CD4-positive, CD25-positive, alpha-beta regulatory T cell (primary cell): ENCODE measurements at places on chromosomes 4 and X.

- DNase-seq = no peak
These were observed 52.8 kb upstream of the SRPX start for GRCh38 chrX:38273453-38273852.

DNA sequence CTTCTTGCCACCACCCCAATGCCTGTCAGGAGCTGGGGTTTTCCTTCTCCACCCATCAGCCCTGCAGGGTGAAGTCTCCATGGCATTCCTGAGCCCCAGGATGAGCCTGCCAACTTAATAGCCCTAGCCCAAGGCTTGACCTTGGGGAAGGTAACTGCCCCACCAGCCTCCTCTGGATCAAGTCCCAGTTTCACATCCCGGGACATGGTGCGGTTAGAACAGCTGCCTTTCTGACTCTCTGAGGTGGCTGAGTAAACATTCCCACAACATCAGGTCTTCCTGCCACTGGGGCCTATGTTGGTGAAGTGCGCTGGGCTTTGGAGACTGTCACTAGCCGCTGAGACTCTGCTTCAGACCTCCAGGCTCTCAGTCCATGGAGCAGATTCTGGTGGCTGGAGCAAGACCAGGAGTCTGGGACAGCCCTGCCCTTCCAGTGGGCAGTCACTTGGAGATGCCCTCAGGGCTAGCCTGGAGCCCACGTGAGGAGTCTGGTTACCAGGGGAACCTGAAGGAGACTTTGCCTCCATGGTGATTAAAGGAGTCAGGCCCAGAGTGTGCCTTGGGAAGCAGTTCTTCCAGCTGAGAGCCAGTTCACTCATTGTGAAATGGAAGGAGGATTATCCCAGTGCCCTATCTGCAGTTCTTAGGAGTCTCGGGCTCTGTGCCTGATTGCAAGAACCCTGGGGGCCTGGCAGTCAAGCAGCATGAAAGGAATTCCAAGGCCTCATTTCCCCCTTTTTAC, 56.8 kb downstream of the SMIM20 start:
- no peak for DNase-seq

- no peak for DNase-seq
These were observed 289.3 kb downstream of the BCOR start for GRCh38 chrX:39808471-39808917.

DNA sequence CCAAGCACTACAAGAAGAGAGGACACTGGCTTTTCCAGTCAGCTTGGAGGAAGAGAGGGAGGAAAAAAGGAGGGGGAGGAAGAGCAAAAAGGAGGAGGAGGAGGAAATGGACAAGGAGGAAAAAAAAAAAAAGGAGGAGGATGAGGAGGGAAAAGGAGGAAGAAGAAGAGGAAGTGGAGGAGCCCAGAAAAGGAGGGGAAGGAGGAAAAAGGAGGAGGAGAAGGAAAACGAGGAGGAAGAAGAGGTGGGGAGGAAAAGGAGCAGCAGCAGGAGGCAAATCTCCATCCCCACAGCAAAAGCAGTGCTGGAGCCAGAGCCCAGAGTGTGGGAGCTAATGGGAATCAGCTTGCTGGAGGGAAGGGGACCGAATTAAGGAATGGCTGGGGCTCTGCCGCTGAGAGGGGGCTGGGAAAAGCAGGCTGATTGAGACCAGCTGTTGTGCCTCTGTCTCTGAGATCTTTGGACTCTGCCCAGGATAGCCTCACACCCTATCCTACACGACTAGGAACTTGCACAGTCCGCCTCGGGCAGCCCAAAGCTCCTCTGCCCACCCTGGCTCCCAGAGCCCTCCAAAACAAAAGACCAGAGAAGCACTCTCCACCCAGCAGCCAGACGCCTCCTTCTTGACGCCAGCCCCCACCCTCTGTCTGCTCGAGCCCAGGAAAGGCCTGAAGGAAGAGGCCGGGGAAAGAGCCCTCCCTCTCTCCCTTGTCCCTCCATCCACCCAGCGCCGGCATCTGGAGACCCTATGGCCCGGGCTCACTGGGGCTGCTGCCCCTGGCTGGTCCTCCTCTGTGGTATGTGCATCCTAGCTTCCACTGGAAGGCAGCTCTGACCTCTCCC, at the start of gene XPNPEP2:
TSS of gene XPNPEP2 (plus strand) at position 514 of the 843 bp plus-strand sequence. CDS start at position 749, 235 bp downstream.
- no peak for DNase-seq

DNA sequence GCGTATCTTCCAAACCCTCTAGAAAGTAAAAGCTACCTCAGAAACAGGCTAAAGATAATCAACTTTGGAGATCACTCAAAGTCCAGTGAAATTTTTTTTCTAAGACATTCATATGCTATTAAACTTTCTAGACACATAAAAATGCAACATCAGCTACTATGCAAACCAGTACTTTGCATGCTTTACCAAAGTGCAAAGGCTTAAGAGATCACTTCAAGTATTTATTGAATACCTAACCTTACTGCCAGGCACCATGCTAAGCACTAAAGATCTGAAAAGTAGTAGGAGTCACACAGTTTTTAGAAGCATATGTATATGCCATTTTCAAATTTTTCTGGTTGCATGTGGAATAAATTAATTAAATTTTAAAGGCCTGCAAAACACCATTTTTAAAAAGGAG, 115.8 kb downstream of the THOC2 start:
- DNase-seq = no peak

DNA sequence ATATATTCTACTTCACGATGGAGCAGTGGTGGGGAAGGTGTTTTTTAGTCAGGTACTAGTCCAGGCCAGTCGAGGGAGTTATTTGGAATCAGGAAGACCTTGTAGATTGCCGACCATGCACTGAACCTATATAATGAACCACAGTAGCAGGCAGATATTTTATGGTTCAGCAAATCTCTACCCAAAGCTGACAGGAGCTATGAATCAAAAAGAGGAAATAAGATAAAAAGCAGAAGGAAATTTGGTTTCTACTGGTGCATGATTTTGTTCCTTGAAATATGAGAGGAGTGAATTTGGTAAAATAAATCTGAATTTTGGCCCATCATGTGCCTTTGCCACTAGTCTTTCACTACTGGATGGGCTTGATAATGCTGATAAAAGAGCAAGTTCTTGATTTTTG, 924.3 kb upstream of the DIAPH2 start:
- no peak for DNase-seq

- peak; percentile 1 for DNase-seq
These were observed 2.1 kb downstream of the UCHL1 start for GRCh38 chr4:41258783-41259182.

DNA sequence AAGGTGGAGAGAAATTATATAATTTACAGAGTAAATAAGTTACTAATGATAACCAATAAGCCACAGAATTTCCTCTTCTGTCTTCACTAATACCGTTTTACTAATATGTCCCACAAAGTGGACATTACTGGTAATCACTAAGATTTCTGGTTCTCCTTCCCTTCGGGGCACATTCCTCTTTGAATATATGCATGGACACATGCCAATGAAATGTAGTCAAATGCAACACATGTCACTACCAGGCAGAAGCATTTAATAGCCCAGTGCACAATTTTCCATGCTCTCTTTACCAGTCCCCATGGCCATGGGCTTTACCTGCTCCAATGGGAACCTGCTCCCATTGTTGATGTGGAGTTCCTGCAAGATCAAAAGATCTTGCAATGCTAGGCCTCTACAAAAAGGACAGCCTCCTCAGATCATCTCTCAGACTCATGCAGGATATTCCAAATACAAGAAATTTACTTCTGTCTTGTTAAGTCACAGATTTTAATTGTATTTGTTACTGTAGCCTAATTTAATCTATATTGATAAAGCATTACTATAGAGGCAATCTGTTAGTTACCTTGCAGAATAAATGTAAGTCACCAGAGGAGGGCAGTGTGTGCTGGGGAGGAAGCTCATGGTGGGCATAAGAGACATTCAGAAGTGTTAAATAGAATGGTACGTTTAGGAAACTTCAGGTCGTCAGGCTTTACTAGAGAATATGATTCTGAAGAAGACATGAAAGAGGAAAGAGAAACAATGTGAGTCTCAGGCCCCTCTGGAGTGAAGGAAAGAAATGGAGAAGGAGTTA, 37.1 kb upstream of the INPP4B start:
- no peak for DNase-seq

DNA sequence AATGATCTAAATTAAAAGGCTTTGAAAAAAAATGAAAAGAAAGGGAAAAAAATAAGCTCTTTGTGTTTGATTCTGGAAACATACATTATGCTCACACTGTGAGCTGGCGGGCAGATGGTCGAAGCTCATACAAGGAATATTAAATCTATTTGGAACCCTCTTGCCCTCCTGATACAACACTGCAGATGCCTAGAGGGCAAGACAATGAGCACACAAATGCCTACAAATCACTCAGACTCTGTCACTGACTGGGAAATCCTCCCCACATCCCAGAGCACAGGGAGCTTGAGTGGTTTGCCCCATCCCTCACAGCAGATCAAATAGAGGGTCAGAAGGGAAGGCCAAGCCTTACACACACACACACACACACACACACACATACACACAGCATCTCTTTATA, 320.4 kb downstream of the HNRNPD start:
- DNase-seq = no peak

DNA sequence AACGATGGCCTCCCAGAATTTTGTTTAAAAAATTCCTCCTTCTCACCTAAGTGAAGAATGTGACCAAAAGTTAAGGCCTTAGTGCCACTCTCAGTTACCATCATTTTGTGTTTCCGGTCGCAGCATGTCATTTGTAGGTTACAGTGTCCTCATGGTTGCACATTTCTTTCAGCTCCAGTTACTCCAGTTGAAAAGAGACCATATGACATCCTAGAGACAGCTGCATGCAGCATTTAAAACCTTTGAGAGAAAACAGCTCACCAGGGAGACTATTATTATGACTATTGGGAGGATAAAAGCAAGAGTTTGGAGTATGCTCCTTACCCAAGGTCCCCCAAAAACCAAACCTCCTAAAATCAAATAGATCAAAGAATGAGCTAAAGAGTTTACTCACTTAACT, 45.8 kb downstream of the MGARP start:
- DNase-seq = no peak
